ENCODE measurements at places on chromosomes 3 and 15.
A peak's percentile ranks its signal among the peaks of the same experiment; 100 is the strongest.

- DNase-seq, result no peak
Observed at GRCh38 chr3:191217301-191217700, 18.3 kb downstream of the OSTN start.

DNA sequence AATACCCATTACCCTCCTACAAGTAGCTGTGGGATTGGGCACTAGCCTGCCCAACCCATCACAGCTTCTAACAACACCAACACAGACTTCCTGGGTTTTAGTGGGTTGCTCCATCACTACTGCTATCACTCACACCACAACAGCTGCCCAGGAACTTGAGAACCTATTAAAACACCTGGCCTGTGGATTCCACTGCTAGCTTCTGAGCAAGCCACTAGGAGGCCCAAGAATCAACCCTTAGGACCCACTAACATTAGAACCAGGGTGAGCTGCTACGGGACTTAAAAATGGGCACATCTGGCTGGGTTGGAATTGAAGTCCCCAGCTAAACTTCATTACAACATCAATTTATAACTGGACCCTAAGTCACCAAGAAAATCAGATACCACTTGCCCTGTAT lies 113.2 kb upstream of the TP63 start:
- DNase-seq, result no peak

GRCh38 chr15:39672666-39673065 lies 91.8 kb downstream of the THBS1 start:
- no peak for DNase-seq

- no peak for DNase-seq
Observed at GRCh38 chr3:120172070-120172469, 77.8 kb upstream of the GSK3B start.

DNA sequence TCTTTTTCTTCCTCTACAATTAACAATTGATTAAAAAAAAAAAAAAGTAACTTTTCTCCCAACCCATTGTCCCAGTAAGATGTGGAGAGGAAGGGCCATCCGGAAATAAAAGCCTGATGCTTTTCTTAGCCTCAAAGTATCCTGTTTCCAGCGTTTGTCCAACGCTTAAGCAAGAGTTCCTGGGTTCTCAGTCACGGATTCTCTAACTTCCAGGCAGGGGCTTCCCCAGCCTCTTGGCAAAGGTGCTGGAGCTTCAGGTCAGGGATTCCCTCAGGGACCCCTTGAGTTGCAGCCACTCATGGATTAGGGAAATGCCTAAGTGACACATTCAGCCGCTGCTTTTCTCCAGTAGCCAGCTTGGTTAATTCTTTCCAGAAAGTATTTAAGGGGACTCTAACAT lies 22.3 kb upstream of the C2CD4B start:
- no peak for DNase-seq

- no peak for DNase-seq
Observed at GRCh38 chr15:59812250-59812870, 123.2 kb upstream of the BNIP2 start.

DNA sequence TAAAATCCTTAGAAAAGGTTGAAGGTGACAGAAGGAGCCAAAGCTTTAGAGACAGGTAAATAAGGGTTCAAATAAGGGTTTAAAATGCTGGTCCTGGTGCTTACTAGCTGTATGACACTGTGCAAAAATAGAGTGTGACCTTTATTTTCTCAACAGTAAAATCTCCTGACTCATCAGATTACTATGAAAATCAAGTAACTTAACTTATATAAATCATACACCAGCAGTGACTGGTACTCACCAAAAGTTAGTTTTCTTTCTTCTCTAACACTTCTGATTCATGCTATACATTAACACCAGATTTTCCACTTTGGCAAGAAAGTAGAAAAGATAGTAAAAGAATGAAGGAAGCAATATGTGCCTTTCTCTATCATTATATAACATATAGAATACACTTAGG lies 205.9 kb upstream of the GBE1 start:
- no peak for DNase-seq

- DNase-seq, result no peak
Observed at GRCh38 chr15:76839173-76839572, 66.0 kb downstream of the SCAPER start.

GRCh38 chr15:90465930-90466567 lies 63.7 kb upstream of the CRTC3 start:
- no peak for DNase-seq

GRCh38 chr3:171445620-171446204 lies 14.5 kb downstream of the TNIK start:
- no peak for DNase-seq

DNA sequence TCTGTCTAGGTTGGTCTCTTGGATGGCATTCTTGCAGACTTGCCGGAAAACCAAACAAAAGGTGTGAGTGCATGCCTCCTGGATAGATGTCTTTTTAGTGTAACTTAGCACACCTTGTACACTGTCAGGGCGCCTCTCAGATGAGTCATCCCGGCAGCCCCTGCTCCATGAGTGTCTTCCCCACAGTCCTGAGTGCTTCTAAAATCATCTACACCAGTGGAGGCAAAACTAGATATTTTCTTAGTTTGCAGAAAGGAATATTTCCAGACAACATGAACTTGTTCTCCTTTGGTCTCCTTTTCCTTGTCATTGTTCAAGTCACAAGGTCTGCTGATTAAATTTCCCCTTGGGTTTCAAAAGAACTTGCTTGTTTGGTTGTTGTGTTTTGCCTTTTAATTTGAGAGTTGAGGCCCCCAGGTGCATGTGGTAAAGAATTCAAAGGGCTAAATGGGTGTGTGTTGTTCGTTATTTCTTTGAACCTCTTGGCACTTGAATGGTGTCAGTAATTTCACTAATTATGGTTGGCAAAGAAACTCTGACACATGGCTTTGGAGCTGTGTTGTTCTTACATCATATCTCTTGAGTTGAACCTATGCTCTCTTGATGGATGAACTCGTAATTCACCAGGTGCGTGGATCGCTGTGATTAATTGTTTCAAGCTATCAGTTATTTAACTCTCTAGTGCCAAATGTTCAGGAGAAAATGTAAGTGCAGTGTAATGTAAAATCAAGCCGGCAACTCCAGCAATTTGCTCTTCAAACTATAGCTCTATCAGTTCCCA lies 98.2 kb downstream of the IGF1R start:
- no peak for DNase-seq

- DNase-seq, result peak; percentile 52
Observed at GRCh38 chr3:18758047-18758704, 333.0 kb upstream of the SATB1 start.

DNA sequence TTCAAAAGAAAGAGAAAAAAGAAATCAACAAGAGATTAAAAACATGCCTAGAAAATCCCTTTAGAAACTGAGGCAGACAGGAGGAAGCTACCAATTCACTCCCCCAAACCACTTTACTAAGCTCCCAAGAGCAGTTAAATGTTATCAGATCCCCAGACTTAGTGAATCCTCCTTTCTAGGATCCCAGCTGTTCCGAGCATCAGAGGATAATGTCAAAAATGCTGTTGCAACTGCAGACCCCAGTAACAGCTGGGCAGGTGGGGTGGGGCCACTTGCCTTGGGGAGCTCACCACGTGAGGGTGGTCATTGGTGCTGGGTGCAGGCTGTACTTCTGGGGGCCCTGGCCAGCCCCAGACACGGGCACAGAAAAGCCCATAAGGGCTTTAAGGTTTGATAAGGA lies 9.1 kb downstream of the POMGNT2 start:
- DNase-seq, result no peak

- no peak for DNase-seq
Observed at GRCh38 chr3:33211444-33211843, 7.2 kb downstream of the SUSD5 start.

- no peak for DNase-seq
Observed at GRCh38 chr3:9214599-9214998, 34.8 kb downstream of the SRGAP3 start.

DNA sequence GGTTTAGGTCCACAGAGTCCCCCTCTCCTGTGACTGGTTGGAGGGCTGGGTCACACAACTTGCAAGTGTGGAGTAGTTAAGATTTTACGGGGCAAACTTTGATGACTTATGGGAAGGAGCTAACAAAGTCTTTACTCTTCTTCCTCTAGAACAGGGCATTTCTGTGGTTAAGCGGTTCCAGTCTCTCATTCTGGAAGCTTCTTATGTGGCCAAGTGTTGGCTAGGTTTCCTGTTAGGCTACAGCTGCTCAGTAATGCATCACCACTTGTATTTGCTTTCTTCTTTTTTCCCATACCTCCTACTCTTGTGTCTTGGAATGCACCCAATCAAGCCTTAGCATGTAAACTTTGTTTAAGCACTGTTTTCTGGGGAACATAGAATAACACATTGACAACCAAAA lies 100.6 kb upstream of the PLAAT1 start:
- no peak for DNase-seq

GRCh38 chr15:34793901-34794300 lies 1.4 kb downstream of the ACTC1 start:
- no peak for DNase-seq

GRCh38 chr3:195071011-195071728 lies 199.8 kb downstream of the XXYLT1 start:
- no peak for DNase-seq

DNA sequence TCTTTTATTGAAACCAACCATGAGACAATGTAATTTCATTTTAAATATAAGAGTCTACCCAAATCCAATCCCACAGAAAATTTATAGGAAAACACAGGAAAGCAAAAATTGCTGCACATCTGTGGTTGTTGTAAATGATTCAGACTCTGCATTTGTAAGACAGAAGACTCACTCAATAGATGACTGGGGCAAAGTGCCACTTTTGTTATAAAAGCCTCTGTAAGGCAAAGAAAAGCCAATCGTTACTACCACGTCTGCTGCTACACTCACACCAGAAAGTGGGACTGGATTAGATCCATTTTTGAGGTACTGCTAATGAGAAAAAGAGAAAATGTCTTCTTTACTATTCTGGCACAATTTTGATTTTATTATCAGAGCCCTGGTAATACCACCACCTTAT lies 74.9 kb downstream of the SEMA6D start:
- DNase-seq, result no peak

GRCh38 chr3:28840976-28841376 lies 439.9 kb upstream of the RBMS3 start:
- DNase-seq, result no peak

- peak; percentile 24 for DNase-seq
Observed at GRCh38 chr3:45841420-45841756, 531 bp downstream of the LZTFL1 start.

DNA sequence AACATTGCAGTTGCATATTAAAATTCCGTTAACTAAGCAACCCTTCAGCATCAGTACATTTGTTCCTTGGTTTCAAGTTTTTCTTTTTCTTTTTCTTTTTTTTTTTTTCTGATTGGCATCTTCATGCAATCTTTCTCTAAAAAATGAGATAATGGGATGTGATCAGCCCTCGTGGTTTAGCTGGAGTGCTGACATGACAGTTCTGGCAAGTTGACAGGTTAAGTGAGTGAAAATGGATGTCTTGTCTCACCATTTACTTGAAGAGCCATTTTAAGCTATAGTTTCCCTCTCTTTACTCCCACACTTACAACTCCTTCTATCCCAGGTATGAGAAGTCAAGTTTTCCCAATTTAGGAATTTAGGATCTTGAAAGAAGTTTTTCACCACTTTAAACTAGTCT lies 495.2 kb downstream of the ROBO2 start:
- DNase-seq, result no peak

DNA sequence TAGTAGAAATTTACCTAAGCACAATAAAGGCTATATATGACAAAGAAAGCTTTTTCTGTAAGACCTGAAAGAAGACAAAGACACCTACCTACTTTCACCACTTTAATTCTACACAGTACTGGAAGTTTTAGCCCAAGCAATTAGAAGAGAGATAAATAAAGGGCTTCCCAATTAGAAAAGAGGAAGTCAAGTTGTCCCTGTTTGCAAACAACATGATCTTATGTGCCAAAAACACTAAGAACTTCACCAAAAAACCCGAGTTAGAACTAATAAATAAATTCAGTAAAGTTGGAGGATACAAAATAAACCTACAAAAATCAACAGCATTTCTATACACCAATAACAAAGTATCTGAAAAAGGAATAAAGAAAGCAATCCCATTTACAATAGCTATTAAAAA lies 190.9 kb downstream of the NR2F2 start:
- no peak for DNase-seq

- DNase-seq, result no peak
Observed at GRCh38 chr3:111080413-111080812, 8.8 kb downstream of the NECTIN3 start.

DNA sequence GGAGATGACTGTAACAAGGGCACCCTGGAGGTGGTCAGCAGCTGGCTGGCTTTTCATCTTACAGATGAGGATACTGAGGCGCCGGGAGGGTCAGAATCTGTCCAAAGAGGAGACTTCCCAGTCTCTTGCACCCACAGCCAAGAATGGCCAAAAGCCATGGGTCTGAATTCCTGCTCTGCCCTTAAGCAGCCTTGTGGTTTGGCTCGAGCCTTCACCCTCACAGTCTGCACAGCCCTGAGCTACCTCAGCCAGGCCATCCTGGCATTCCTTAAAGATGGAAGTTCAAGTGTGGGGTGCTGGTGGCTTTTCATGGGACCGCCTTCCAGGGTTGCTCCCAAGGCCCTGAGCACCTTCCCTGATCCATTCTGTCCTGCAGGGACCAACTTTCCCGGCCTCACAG lies 59.2 kb downstream of the CACNA2D2 start:
- no peak for DNase-seq

DNA sequence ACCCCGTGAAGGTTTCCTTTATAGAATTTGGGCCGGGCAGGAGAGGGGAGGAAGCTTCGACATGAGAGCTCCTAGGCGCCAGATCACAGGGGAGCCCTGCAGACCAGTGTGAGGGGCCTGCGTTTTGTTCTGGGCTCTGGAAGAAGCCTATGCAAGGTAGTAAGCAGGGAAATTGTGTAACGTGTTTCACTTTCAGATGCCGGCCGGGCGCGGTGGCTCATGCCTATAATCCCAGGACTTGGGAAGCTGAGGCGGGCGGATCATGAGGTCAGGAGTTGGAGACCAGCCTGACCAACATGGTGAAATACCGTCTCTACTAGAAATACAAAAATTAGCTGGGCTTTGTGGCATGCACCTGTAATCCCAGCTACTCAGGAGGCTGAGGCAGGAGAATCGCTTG lies 65.2 kb downstream of the GABRG3 start:
- no peak for DNase-seq

DNA sequence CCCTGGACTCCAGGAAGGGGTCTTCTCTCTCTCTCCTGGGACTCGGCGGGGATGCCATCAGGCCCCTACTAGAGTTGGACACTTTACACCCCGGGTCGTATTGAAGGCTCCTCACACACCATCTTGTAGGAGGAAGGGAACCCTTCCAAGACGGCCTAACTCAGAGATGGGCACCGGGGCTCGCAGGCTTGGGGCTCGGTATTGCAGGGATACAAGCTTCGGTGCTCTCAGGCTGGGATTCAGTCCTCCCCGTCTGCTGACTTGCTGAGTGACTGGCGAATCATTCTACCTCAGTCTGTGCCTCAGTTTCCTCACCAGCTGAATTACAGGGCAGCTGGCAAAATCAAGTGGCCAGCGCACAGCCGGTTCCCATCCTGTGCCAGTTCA lies 419 bp upstream of the CALML4 start:
- no peak for DNase-seq

- DNase-seq, result no peak
Observed at GRCh38 chr15:74240002-74240568, 4.0 kb downstream of the CCDC33 start.

DNA sequence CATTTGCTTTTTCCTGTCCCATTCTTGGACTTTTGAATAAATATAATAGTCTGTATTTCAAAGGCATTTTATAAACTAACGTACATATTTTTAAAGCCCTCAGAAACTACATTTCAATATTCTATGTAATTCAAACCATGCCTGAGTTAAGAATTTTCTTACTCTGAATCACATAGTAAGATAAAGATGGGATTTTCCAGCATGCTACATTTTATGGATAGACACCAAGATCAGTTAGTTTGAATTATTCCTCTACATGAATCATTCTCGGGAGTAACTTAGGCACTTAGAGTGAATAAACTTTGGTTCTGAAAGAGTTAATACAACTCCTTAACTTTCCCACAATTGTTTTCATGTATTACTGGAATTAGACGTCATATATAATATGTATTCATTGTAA lies 713.3 kb upstream of the CBLB start:
- DNase-seq, result no peak
